NCI-H1417 (cell line): ENCODE measurements at places on chromosomes 12 and 14.

DNA sequence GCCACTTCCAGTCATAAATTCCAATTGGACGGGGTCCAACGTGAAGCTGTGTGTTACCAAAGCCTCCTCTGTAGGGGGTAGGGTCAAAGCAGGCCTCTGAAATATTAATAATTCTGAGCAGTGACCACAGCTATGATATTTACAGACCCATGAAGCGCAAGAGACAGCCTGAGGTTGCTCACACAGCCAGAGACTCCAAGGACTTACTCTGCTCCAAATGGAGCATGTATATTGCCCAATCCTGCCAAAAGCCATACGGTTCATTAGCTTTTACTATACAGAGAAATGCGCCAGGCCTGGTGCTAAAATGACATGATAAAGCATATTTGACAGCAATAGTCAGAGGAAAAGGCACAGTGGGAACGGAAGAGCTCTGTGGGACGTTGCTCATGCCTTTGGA lies 151.3 kb downstream of the PAH start:
- DNase-seq: no peak

DNA sequence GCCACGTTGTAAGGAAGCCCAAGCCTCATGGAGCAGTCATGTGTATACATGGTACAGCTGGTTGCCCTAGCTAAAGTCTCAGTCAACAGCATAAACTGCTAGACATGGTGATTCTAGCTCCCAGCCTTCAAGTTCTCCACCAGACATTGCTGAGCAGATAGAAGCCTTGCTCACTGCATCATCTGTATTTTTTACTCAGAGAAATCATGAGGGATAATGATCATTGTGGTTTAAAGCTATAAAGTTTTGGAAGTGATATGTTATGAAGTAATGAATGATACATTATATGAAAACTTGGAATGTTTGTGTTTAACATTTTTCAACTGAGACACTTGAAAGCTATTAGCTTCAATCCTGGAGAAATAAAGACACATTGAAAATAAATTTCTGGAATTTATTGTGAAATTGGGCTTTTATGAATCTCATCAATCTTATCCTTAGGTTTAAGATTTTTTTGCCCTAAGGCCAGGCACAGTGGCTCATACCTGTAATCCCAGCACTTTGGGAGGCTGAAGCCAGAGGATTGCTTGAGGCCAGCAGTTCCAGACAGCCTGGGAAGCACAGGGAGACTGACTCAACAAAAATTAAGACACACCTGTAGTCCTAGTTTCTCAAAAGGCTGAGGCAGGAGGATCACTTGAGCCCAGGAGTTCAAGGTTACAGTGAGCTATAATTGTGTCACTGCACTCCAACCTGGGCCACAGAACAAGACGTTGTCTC lies 5.6 kb upstream of the NFATC4 start:
- no peak for DNase-seq

GRCh38 chr12:106113824-106114446 lies 24.8 kb downstream of the NUAK1 start:
- no peak for DNase-seq

DNA sequence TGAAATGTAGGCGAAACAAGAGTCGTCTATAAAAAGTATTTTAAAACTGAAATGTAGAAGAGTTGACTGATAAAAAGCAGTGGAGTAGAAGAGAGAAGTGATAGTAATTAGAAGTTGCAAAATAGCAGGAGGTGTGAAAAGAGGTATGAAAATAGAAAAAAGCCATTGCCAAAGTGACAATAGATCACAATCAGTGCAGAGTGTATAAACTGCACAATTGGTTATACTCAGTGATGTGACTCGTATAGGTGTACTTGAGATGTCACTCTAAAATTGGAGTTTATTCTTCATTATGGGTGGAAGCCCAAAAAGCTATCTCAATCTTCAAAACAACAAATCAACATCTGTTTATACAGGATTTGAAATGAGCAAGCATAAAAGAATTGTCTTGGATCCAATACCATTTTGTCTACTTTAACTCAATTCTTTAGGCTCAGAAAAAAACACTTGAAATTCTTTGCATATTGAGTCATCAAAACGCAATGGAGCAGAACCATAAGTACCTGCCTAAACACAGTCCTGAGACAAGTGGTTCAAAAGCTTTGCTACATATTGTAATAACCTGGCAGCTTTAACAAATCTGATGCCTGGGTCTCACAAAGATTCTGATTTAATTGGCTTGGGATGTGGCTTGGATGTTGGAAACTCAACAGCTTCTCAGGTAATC lies 8.8 kb downstream of the IKBIP start:
- peak; percentile 24 for DNase-seq

DNA sequence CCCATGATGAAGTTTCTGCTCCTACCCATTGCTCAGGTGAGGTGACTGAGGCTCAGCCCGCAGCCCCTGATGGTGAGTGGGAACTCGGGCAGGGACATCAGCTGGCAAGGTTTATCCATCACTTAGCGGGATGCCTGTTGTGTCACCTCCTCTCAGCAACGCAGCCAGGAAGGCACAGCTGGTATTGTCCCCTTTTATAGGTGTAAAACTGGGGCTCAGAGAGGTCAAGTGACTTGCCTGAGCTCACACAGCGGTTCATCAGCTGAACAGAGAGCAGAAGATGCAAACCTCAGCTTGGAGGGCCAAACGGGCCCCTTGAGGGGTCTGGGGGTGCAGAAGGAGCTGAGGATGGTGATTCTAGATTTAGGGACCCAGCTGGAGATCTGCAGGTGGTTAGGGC lies 143.6 kb downstream of the PHETA1 start:
- no peak for DNase-seq

DNA sequence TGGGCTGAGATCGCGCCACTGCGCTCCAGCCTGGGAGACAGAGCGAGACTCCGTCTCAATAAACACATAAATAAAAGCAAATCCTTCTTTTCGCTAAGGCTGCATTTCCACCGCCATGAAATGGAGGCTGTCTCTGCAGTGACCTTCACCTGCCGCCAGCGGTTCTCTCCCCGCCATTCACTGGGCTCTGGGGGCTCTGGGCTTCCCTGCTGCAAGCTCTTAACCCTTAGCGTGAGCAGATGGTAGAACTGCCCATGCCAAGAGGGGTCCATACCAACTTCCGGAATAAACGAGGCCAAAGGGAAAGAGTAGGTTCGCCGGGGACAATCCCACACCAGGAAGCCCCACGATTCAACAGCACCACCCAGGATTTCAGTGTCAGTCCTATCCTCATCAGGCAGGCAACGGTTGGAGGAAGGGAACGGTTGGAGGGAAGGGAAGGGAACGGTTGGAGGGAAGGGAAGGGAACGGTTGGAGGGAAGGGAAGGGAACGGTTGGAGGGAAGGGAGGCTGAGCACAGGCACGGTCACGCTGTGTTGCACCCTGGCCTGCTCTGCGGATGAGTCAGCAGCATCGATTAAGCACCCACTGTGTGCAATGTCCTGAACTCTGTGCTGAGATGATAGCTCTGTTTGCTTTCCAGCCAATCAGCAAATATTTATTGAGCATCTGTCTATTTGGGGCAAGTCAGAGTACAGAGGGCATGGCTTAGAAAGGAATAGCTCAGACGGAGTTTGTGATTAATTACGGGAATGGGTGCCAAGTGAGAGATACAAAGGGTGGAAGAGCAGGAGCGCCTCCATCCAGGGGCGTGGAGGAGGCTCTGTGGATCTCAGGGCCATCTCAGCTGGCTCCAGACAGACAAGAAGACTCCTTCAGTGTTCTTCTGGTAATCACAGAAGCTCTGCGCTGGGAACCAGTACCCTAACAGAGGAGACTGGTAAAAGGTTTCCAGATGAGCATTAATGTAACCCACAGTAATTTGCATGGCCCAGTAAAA lies 77.9 kb downstream of the NINJ2 start:
- DNase-seq: no peak

DNA sequence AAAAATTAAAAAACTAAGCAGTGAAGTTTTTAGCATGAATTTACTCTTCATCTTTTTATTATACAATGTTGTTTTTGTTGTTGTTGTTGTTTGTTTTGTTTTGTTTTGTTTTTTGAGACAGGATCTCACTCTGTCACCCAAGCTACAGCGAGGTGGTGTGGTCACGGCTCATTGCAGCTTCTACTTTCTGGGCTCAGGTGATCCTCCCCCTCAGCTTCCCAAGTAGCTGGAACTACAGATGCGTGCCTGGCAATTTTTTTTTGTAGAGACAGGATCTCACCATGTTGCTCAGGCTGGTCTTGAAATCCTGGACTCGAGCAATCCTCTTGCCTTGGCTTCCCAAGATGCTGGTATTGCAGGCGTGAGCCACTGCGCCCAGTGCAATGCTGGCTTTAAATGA lies 11.3 kb downstream of the PPFIBP1 start:
- no peak for DNase-seq

DNA sequence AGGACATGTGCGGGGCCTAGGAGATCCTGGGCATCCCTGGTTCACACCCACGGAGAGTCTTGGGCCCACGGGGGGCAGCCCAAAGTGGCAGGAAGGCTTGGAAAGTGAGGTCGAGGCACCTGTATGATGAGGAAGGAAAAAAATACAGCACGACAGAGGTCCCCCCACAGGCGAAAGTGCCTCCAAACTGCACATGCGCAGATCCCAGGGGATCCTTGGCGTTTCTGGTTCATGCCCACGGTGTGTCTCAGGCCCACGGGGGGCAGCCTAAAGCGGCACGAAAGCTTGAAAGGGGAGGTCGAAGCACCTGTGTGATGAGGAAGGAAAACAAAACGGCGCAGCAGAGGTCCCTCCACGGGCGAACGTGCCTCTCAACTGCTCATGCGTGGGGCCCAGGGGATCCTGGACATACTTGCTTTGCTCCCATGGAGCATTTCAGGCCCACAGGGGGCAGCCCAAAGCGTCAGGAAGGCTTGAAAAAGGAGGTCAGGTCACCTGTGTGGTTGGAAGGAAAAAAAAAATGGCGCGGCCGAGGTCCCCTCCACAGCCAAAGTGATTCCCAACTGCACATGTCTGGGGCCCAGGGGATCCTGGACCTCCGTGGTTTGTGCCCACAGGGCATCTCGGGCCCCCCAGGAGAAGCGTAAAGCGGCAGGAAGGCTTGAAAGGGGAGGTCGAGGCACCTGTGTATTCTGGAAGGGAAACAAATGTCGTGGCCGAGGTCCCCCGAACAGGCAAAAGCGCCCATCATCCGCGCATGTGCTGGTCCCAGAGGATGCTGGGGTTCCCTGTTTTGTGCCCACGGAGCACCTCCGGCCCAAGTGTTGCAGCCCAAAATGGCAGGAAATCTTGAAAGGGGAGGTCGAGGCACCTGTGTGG lies 582.6 kb downstream of the ALG10 start:
- no peak for DNase-seq

- peak; percentile 24 for DNase-seq
Observed at GRCh38 chr12:66035288-66035966, 95.1 kb downstream of the LLPH start.

GRCh38 chr12:15528666-15529065 lies 206.4 kb downstream of the PTPRO start:
- DNase-seq: no peak

DNA sequence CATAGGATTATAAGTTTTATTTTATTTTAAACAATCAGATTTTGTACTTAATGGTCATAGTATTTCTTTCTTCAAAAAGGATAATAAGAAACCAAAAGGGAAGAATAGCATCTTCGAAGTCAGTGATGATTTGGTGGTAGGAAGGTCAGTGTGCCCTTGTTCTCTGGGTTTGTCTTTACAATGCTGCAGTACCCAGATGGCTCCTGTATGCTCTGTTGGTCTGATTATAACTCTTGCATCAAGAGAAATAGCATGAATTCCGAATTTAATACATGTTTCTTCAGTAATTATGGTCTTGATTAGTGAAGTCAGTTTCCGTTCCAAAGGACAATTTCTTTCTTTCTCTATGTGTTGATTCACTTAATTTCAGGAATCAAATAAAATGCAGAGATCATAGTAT lies 180.2 kb downstream of the TMTC2 start:
- DNase-seq: no peak

DNA sequence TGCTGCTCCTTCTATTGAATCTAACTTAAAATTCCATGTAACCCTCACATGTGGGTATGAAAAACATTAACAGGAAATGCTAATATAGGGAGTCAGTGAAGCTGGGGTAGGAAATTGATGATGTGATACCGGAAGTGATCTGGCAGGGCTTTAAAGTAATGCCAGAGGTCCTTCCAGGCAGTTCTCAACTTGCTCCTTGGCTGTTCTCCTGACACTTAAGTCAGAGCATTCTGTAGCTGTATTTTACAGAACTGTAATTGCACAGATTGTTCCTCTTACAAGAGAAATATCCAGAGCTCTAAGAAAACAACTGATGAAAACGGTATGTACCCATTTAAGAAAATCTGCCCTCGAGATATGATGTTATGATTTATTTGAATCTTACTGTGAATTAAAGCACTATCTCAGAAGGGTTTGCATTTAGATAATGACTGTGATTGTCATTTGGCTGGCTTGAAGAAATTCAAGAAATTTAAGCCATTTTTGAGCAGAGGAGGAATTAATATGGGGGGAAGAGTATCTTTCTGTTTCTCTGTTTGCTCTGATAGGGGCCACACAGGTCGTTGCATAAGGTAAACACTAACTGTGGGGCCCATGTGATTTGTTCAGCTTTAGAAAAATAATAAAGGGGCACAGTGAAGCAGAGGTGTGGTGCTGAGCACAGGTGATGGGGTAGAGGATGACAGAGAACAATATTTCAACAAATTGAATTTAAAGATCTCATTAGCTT lies 88.4 kb downstream of the BBS10 start:
- DNase-seq: no peak
